ENCODE measurements at places on chromosomes 13 and 19.

DNA sequence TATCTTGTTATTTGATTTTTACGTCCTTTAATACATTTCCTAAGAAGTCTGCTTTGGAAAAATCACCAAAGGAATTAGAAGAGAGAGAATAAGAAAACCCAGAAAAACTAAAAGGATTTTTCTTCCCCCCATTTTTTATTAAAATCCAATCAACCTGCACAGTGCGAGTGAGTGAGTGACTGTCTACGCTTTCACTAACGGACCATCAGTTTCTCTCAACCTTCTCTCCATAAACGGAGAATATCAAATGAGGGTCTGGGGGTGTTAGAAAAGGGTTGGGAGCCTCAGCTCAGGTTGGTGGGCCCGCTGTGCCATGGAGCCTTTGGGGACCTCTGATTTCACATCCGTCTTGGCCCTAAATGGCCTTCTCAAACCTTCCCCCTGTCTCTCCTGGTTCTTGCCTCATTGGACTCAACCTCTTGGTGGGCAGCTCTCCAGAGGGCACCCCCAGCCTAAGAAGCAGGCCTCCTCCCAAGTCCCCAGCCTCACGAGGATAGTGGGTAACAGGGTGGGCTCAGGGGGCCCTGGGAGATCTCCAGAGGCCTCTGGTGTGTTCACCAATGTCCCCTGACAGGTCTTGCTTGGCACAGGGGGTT is 763 bp upstream of the LRP3 start:
- DNase-seq = no peak

DNA sequence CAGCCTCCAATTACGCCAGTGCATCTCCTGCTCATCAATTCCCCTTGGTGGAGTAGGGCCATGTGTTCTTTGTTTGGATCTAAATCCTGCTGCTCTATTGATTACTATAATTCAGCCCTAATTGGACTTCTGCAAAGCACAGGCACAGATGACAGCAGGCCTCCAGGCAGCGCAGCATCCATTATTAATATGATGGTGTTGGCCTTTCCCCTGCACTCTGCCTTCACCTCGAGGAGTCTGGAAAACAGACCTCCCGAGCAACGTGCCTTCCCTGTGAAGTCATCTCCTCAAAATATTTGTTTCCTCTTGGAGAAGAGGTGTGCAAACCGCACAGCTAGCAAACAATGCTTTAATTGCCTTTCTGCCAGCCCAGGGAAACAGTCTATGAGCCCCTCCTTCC is 92.5 kb downstream of the UQCRFS1 start:
- DNase-seq = no peak

GRCh38 chr19:41876847-41877832 is at the start of gene CD79A:
CD79A (plus strand) TSS chr19:41877279; CDS start chr19:41877305, 26 bp downstream.
- peak; percentile 45 for DNase-seq

DNA sequence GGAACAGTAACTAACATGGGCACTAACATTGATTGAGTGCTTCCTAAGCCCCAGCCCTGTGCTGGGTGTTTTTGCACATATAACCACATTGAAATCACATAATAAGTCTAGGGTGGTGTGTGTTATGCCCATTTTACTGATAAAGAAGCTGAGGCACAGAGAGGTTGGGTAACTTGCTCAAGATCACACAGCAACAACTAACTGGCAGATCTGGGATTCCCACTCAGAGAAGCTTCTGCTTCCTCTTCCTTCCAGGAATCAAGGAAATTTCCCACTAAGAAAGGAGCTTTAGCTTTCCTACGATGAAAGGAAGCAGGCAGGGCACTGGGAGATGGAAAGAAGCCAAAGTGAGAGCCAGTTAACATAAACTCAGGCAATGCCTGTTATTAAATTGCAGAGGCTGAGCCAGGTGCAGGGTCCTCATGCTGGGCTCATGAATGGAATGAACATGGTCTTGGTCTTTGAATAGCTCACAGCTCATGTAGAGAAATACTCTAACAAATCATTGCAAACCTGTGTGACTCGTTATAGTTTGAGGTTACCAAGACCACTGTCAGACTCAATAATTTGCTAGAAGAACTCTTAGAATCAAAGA is 10.1 kb downstream of the SSC5D start:
- DNase-seq = no peak

DNA sequence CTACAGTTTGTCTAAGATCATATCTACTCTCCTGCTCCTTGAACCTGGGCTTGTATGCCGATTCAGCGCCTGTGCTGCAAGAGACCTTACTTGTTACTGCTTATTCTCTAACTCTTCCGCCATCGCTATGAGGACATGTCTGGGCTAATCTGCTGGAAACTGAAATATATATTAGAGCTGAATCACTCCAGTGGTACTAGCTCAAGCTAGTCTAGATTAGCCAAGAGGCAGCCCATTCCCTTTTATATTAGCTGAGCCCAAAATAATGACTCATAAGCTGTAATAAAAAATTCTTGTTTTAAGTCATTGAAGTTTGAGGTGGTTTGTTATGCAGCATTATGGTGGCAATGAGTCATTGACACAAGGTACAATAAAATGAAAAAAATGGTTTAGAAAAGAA is 52.8 kb downstream of the SLC6A16 start:
- DNase-seq = no peak

DNA sequence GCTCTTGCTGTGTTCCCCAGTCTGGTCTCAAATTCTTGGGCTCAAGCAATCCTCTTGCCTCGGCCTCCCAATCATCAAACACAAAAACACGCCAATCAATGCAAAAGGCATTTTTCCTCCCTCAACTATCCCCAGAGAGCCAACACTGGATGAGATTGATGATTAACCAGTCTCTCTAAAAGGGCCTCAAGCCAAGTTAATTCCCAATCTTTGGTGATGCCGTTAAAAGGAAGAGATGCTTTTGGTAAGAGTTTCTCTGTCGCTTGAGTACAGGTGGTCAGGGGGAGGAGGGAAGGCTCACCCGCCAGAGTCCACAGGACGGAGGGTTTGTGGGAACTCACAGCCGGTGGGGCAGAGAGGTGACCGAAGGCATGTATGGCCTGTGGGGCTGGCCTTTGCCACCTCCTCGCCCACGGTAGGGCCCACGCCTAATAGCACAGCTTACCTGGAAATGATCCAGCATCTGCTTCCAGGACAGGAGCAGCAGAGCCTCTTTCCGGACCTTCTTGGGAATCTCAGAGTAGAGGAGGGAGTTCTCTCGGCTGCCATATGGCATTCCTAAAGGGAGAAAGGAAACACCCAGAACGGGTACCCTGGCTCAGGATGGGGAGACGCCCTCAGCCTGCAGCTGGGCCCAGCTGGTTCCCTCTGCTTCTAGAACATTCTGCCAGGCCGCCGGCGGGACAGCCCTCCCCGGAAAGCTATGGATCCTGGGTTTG is 18.1 kb downstream of the DPP9 start:
- no peak for DNase-seq

GRCh38 chr19:51714848-51715247 is 8.9 kb downstream of the HAS1 start:
- no peak for DNase-seq

- DNase-seq = no peak
Observed at GRCh38 chr13:43850873-43851272, 28.7 kb downstream of the CCDC122 start.

DNA sequence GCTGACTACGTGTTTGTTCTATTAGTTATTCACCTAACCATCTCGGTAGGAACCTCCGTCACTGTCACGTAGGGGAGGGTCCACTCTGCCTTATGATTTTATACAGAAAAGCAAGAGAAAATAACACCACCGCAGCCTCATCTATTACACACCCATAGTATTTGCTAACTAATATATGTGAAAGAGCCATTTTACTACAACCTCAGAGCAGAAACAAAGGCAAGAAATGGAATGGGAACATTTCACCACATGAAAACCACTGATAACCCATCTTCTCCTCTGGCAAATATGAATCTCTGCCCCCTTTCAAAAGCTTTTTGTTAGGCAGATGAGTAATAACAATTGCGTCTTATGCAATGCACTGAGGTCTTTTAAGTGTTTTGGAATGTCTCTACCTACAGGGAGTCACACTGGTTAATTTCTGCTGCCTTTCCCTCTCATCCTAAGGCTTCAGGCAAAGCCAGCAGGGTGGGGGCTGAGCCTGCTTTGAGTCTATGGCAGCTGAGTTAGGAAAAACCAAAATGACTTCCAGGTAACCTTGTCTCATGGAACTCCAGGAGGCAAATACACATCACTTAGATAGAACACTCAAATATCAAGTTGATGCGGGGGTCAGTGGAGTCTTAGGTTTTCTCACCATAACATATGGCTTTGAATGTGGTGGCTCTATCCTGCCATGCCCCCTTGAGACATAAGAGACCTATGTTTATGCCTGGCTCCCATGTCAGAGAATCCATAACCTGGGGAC is 15.0 kb downstream of the TSHZ3 start:
- DNase-seq = no peak

DNA sequence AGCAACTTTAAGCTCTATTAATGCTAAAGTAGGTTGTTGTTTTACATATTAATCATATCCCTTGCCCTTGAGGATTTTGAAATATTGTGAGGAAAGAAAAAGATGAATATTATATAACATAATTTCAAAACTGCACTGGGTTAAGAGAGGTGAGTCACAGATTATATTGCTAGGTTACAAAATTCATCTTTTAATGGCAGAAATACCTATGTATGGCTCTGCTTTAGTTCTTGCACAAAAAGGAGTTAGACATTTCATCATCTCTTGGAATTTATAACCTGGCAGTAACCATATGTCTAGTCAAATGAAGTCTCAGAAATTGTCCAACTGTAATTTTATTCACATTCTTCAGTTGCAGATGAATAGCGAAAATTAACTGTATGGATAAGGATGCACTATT is 2041.1 kb downstream of the OLFM4 start:
- DNase-seq = no peak

GRCh38 chr19:34707661-34708060 is 26.4 kb upstream of the ZNF181 start:
- DNase-seq = no peak

DNA sequence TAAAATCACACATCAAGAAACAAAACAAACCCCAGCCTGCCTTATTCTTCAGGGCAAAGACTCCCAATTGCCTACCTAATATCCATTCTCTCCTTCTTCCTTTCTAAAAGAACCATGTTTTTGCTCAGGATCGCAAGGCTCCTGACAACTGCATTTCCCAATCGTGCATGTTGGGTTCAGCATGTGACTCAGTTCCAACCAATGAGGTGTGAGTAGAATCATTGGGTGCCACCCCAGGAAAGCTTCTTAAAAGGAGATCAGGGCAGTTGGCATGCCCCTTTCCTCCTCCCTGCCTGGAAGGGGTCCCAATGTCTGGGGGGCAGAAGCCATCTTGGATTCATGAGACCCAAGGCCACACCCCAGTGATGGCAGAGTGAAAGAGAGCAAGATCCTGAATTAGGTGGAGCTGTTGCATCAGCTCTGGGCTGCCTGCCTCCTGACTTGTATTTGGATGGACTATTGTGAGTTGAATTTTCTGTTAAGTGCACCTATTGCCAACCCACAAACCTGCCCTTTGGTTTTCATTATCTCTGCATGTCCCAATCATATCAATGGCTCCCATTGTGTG is 26.0 kb upstream of the UBAC2 start:
- DNase-seq = no peak

- no peak for DNase-seq
Observed at GRCh38 chr13:110352735-110353134, 45.7 kb downstream of the COL4A2 start.

DNA sequence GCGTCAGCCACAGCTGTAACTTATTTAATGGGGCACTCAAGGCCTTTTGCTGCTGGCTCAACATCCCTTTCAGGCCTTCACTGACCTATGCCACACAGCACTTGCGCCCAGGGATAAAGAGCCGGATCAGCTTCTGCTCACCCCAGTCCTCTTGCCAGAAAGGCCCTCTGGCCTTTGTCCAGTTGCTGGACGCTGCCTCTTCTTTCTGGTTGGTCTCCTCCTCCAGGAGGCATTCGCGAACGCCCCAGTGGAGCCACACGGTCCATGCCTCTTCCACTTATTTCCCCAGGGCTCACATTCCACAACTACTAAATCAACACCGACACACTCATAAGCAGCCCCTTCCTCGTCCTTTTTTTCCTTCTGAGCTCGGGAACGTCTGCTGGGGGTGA is 3.7 kb upstream of the ZNF329 start:
- DNase-seq = no peak

- no peak for DNase-seq
Observed at GRCh38 chr19:43692877-43693276, 22.9 kb upstream of the PLAUR start.
